ENCODE measurements at places on chromosomes 7 and 10. TPM values are rescaled to one million over a fixed set of nuclear protein-coding genes. Genes with fewer than 3 reads are reported as not detected.

GRCh38 chr7:40244226-40244625 is 109.4 kb downstream of the SUGCT start:
- no peaks in the 10 kb centered on the region for H3K4me1 ChIP-seq
- no peak overlapping the region for H3K27ac ChIP-seq
- no peaks in the 10 kb centered on the region for H3K27me3 ChIP-seq
- DNase-seq: no peak

DNA sequence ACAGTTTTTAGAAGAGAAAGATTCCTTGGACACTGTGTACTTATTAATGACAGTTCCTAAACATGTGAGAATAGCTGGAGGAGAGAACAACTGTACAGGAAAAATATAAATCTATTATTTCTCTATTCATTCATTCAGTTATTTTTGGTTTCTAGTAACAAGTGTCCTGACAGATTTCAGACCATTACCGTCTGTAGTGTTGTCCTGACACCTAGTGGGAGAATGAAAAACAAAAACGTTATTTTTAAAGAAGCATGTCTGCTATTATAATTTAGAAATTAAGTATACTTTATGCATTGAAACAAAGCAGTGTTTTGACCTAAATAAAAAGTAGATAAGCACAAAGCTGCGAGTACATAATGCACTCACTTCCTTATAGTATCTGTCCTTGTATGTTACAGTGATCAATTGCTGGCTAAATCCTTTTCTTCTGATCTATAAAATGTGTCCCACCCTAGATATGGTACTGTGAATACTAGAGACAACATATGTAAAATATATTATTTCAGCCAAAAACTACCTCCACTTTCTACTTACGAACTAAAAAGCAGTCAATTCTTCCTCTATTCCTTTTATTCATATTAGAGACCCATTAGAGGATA is 575.6 kb downstream of the ARL4A start:
- no peaks in the 10 kb centered on the region for H3K27me3 ChIP-seq
- H3K36me3 ChIP-seq: no peaks in the 10 kb centered on the region
- H3K4me1 ChIP-seq: no peaks in the 10 kb centered on the region
- no peak overlapping the region for H3K27ac ChIP-seq
- no peak overlapping the region for H3K4me3 ChIP-seq

GRCh38 chr7:124919841-124920240 is 9.8 kb downstream of the POT1 start:
- H3K36me3 ChIP-seq: peaks cover 5% of the 10 kb centered on the region
- H3K27ac ChIP-seq: no peak overlapping the region
- H3K27me3 ChIP-seq: no peaks in the 10 kb centered on the region
- H3K4me3 ChIP-seq: no peak overlapping the region
- H3K4me1 ChIP-seq: no peaks in the 10 kb centered on the region

The CALY gene
- total RNA-seq: not detected

The HOXA9 gene
- total RNA-seq: 0.39 TPM

- no peaks in the 10 kb centered on the region for H3K4me1 ChIP-seq
- peaks cover 82% of the 10 kb centered on the region for H3K36me3 ChIP-seq
- H3K4me3 ChIP-seq: no peak overlapping the region
These were observed 21.9 kb downstream of the TNKS2 start for GRCh38 chr10:91820144-91820543.
